COLO829 (cell line): ENCODE measurements at places on chromosomes 6 and 20.

- peak; percentile 12 for DNase-seq
Observed at GRCh38 chr6:166515072-166515810, 71.2 kb downstream of the RAMACL start.

GRCh38 chr6:88134575-88134974, 31.6 kb downstream of the CNR1 start:
- DNase-seq: no peak

- DNase-seq: no peak
Observed at GRCh38 chr6:128230267-128230989, 290.0 kb downstream of the PTPRK start.

- DNase-seq: no peak
Observed at GRCh38 chr6:100549406-100550167, 84.9 kb upstream of the SIM1 start.

DNA sequence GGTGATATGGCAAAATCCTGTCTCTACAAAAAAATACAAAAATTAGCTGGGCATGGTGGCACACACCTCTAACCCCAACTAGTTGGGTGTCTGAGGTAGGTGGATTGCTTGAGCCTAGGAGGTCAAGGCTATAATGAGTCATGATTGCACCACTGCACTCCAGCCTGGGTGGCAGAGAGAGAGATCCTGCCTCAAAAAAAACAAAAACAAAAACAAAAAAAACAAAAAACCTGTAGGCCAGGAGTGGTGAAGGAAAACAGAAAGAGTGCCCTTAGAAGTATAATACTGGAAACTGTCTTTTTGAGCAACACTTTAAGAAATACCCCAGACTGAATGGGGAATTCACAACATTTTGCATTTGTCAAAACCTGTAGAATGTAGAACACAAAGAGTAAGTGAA, 85.3 kb downstream of the JARID2 start:
- no peak for DNase-seq

GRCh38 chr6:26440977-26441358, 664 bp downstream of the BTN3A3 start:
- DNase-seq: no peak

- DNase-seq: no peak
Observed at GRCh38 chr6:76790045-76790796, 673.1 kb downstream of the HTR1B start.

- no peak for DNase-seq
Observed at GRCh38 chr6:166008441-166009369, 158.9 kb downstream of the TBXT start.

DNA sequence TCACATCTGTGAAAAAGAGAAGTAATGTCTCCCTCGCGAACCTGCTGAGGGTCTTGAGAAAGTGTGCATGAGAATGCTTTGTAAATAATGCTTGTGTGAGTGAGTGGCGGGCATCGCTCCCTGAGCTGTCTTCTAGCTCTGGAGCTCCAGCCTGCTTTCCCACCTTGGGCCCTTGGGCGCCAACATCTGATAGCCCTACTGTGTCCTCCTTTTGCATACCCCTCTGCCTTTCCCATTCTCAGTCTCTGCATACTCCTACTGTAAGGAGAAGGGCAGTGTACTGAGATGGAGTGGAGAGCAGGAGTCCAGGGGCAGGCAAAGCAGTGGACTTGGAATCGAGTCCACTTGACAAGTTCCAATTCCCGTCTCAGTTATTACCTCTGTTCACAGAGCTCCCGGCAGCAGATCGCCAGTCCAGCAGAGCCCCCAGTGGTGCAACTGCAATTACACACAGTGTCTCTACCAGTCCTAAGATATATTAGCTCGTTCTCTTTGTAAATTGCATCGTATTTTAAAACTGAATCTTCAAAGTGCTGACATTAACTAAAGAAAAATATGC, 847 bp upstream of the NCR2 start:
- peak; percentile 12 for DNase-seq
